ENCODE measurements at places on chromosomes 12 and 14.

- DNase-seq = no peak
Measured at GRCh38 chr12:102722147-102722546, 194.9 kb downstream of the PAH start.

GRCh38 chr12:45674181-45674977, 55.1 kb upstream of the ARID2 start:
- no peak for DNase-seq

- DNase-seq = no peak
Measured at GRCh38 chr14:39582028-39582654, 149.9 kb upstream of the FBXO33 start.

DNA sequence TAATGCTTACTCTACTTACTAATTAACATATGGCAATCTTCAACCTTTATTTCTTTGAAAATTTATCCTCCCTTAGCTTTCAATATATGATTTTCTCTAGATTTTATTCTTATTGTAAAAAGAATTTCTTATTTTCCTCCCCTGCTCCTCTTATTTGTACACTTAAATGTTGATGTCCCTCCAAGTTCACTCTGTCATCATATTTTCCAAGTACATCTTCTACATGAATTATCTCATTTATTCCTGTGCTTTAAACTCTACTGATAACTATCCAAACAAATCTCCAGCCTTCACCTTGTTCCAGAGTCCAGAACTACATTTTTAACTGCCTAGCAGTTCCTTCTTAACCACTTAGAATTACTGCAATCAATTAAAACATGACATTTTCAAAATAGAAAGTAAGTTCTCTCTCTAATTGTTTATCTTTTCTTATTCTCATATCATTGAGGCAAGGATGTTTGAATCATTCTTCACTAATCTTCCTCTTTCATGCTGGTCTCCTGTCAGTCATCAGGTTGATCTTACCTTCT, 261.6 kb upstream of the FAR2 start:
- DNase-seq = no peak

DNA sequence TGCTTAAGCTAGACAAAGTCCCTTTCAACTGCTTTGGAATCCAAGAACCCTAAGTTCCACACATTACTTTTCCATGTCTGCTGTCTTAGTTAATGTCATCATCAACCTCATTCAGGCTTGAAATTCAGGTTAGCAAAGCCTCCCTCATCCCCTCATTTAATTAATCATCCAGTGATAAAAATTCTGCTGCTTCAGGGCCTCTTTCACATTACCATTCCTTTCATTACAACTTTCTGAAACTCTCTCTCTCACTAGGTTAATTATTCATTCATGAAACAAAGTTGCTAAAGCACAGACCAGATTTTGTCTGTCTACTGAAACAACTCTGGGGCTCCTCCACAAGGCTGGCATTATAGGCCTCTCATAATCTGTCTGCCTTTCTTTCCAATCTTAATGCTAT, 9.4 kb upstream of the VTI1B start:
- no peak for DNase-seq

DNA sequence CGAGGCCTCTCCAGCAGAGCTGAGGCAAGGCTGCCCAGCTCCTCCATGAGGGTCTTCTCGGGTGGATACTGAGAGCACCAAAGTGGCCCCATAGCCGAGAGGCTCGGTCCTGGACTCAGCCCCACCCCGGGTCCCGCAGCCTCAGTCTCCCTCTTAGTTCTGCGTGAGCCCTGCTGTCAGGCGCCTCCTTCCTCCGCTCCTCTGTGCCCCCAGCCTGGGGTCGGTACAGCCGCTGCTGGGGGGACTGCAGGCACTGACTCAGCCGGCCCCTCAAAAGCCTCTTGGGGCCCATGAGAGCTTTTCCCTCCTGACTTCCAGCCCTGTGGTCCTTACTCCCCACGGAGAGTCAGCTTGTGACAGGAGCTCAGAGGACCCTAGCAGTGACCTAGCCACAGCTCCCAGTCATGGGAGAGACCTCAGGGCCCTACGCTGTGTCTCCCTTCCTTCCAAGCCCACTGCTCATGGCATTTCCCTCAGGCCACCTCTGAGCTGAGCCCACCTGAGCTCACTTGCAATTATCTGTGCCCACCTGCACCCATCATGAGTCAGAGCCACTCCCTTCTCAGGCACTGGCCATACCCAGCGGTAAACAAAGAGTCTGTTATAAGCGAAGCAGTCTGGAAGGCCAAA, 295.0 kb upstream of the RTL1 start:
- no peak for DNase-seq

DNA sequence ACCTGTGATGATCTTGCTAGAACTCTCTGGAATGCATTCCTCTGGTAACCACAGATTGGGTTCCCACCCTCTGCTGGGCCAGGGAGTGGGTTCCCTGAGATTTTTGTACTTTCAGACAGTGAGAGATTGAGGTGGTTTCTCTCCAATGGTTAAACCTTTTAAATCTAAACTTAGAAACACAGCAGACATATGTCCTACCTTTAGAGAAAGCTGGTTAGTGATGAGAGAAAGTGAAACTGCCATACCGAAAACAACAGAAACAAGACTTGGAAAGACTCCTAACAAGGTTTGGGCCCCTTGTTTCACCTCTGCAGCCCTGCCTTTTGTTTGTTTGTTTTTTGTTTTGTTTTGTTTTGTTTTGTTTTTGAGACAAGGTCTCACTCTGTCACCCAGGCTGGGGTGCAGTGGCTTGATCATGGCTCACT, 9.7 kb upstream of the SGPP1 start:
- DNase-seq = no peak

GRCh38 chr14:95424529-95424928, 91.9 kb downstream of the SYNE3 start:
- no peak for DNase-seq

DNA sequence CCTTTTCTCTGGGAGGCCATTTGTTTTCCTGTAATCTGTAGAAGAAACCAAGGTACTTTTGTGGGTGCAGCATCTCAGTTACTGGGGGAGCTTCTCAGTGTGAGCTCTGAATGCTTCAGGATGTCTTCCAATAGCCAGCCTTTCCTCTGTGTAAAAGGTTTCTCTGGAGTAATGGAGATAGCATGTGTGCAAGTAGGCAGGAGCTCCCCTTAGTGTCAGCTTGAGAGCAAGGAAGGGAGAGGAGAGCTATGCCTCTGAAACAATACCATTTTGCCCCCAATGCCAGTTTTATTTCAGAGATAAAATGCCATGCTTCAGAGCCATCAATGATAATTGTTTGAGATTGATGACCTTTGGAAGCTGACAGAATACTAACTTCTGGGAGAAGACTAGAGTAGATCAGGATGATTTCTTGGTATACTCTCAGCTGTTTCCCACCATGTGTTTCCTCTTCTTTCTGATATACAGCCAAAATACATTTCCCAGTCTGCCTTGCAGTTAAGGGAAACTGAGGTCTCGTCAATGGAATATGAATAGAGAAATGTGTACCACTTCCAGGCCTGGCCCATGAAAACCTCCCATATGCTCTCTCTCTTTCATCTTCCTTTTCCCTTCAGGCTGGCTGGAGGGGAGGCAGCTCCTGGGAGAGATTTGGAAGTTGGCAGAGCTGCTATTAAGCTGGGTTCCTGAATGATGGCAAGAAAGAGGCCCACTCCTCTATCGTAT, 125.7 kb downstream of the CRADD start:
- DNase-seq = no peak

GRCh38 chr12:66491853-66492252, 187.0 kb downstream of the GRIP1 start:
- no peak for DNase-seq

- DNase-seq = no peak
Measured at GRCh38 chr12:132310181-132311040, 19.0 kb downstream of the GALNT9 start.
